ENCODE measurements at places on chromosomes 3 and 15.
A peak's percentile ranks its signal among the peaks of the same experiment; 100 is the strongest.

GRCh38 chr15:48590723-48591122 is 54.8 kb downstream of the FBN1 start:
- no peak for DNase-seq

GRCh38 chr3:37993460-37993819 is 2.9 kb downstream of the VILL start:
- no peak for DNase-seq

DNA sequence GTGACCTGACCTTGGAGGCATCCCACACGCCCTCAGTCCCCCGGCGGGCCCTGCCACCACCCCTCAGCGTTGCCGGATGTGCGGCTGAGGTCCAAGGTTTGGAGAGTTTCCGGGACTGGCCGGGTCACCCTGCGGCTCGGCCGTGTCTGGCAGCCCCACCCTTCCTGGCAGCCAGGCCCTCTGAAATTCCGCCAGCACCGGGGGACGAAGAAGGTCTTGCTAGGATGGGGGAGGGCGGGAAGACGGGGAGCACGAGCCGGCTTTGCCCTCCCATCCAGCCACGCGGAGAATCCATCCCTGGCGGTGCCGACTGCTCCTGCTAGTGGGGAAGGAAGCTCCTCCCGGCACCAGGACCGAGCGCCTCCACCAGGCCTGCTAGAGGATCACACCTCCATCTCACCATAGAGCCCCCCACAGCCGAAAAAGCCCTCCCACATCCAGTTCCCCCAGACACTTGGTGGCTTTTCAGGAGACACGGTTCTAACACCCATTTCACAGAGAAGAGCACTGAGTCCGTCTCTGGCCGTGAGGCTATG is 81.5 kb downstream of the CPN2 start:
- DNase-seq = peak; percentile 83

DNA sequence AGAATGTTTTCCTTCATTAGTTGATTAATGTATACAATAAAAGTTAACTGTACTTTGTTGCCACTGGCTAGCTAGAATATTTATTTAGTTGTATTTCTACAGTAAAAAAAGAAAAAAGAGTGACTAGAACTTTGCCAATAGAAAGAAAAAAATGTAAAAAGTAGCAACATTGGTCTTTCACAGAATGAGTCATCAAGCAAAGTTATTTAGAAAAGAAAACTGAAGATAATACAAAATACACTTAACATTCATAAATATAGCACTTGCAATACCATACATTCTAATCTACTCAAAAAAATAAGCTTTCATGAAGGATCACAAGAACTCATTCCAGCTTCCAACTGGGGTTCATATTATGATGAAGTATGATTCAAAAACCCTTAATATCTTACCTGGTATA is 83.4 kb downstream of the AQR start:
- no peak for DNase-seq

DNA sequence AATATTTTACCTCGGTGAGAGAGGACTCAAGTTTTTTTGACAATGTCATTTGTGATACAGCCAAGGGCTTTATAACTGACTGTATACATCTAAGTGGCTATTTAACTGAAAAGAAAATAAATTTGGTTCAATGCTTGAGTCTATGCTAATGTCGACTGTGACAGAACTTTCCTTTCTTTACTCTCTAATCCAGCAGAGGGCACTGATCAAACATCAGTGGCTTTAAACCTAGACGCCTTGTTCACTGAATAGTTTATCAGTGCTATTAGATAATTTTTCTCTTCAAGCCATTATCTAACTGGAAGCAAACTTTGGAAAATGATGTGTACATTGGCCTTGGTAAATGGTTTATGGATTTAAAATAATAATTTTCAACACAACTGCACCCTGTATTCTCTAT is 285.1 kb downstream of the CHL1 start:
- no peak for DNase-seq

GRCh38 chr15:59400103-59400813 is 27.6 kb upstream of the MYO1E start:
- no peak for DNase-seq

GRCh38 chr3:40340541-40341170 is 31.1 kb downstream of the EIF1B start:
- DNase-seq = no peak

GRCh38 chr3:141992512-141992911 is 116.1 kb downstream of the ATP1B3 start:
- no peak for DNase-seq

DNA sequence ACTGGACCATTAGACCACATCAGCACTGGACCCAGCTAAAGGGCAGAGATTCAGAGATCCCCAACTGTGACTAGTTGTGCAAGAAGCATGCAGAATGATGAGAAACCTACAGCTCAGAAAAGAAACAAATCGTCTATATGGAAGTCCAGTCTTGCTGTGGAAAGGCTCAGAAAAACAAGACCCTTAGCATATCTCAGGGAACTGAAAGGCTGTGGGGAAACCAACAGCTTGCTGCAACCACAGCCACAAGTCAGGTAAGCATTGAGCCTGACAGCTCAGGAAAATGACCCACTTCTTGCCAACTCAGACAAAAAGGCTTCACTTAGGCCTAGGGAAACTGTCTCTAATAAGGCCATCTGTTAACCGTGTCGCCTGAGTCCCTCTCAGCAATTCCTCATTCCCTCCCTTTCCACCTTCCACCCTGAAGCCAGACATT is 145.6 kb downstream of the LSAMP start:
- no peak for DNase-seq

GRCh38 chr3:15860014-15860934 is 62.5 kb upstream of the ANKRD28 start:
- peak; percentile 59 for DNase-seq

DNA sequence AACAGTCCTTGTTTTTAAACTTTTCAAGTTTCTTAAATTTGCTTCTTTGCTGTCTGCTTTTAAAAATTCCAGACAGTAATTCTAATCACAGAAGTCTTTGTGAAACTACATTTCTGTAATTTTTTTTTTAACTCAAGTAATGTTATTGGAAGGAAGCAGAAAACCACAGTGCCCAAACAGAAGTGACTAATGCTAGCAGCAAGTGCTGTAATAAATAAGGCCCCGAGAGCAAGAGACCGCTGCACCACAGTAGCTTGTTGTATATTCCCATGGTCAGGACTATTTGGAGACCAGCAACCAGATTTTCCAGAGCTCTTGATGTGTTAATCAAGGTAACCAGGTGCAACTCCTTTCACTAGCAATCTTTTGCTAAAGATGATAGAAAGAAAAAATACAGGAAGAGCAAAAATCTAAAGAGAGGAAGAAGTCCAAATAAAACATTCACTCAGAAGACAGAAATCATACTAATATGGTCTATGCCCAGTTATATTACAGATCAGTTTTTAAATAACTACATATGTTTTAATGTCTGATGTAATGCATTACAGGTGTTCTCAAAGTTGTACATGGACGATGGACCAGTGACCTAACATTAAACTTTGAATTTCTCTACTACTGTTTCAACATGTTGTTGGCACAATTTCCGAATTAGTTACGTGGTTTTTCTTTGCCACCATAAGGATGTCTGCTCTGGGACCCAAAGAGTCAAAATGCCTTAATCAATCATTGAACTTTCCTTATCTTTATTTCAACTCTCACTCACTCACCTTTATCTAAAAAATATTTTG is 36.4 kb downstream of the WWTR1 start:
- no peak for DNase-seq

DNA sequence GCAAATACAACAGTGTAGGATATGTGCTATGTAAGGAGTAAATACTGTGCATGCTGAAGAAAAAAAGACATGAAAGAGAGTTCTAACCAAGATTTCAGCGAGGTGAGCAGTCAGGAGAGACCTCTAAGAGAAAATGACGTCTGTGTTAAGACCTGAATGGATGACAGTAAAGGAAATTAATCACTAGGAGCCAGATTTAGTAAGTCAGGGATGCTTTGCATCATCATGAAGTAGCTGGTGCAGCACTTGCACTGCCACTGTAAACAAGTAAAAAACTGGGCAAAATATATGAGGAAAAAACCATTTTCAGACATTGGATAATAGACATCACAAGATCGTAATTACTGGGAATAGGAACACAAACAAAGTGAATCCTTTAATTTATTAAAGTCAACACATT is 32.6 kb downstream of the RTP4 start:
- no peak for DNase-seq

GRCh38 chr3:87053553-87053952 is 62.6 kb upstream of the VGLL3 start:
- no peak for DNase-seq

GRCh38 chr3:187972454-187972853 is 181.5 kb upstream of the LPP start:
- no peak for DNase-seq

- DNase-seq = no peak
Measured at GRCh38 chr3:133750259-133750656, 4.1 kb downstream of the TF start.

GRCh38 chr15:101795455-101795854 is 7.9 kb upstream of the OR4F6 start:
- no peak for DNase-seq

- DNase-seq = no peak
Measured at GRCh38 chr3:155560594-155560993, 184.3 kb downstream of the PLCH1 start.

DNA sequence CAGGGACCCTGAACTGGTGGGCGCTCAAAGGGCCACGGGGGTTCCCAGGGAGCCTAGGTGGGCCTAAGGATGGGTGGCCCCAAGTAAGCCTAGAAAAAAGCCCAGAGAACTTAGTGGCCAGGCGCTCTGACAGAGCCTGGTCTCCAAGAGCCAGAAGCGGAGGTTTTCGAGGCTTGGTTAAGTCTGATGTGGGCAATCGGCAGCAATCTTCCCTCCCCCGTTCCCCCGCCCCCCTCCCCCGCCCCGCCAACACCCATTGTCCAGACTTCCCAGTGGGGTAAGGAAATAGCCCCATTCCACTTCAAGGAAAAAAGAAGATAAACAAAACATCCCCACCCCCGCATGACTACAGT is 6.7 kb downstream of the EOMES start:
- no peak for DNase-seq

DNA sequence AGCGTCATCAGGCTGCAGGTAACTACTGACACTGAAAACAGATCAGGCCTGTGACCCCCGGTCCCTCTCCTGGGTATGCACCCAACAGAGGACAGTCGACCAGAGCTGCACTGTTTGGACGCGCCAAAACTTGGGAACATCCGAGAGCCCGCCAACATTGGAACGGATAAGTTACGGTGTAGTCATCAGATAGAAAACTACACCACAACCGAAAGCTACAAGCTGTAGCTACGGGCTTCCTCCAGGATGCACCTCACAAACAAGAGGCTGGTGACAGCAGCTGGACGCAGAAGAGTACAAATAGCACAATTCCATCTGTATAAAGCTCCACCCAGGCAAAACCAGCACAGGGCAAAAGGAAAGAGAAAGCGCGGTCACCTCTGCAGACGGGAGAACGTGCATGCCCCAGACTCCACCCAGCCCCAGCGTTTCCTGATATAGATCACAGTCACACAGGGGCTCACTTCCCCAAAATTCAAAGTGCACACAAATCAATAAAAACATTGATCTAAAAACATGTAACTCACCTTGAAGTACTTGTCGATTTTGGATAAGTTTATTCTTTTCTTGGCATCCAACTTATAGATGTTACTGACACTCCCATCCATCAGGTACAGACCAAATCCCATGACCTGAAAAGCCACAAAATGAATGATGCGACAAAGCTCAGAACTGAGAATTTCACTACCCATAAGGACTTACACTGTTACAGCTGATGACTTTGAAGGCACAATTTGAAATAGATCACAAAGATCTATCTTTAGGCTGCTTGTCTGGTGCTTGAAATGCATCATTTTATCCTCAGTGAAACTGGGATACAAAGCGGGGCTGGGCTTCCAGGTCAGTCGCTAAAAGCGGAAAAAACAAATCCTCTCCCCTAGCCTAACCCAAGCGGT is 43.3 kb downstream of the CYFIP1 start:
- DNase-seq = no peak

DNA sequence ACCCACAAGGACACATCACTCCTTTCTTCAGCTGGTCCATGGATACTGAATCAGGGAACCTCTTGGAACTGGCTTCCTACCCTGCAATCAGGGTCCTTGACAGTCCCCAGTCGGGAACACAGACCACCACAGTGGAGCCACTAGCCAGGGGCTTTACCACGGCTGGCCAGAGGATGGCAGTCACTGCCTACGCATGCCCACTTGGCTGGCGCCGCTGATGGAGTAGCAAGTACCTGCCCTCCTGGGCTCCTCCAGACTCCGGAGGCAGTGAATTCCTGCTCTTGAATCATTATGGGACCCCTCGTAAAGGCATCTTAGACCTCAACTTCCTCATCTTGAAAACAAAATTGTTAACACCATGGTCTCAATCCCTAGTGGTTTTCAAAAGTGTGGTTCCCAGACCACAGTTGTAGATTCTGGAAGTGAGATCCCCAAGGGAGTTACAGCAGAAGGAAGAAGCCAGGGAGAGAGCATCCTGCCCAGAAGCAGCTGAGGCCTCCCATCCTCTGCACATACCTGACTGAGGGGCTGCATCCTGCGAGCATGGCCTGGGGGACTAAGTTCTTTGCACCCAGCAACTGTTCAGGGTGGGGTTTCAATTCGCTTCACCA is 9.1 kb upstream of the SKIC8 start:
- peak; percentile 26 for DNase-seq

- DNase-seq = no peak
Measured at GRCh38 chr15:51759557-51760070, 8.2 kb downstream of the TMOD2 start.

DNA sequence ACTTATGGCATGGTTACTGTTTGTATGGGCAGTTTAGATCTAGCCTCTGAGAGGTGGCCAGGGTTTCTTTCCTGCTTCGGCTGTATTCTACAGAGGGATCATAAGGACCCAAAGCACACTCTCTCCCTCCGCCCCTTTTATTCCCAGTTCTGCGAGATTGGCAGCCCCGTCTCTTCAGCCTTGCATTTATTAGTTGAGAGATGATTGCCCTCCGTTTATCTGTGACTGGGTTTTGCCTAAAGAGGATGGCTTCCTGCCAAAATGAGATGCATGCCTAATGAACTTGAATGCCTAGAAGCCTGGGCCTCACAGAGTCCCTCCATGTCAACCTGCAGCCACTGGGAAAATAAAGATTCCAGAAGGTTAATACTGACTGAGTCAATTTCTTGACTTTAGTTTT is 97.1 kb upstream of the CHL1 start:
- no peak for DNase-seq

DNA sequence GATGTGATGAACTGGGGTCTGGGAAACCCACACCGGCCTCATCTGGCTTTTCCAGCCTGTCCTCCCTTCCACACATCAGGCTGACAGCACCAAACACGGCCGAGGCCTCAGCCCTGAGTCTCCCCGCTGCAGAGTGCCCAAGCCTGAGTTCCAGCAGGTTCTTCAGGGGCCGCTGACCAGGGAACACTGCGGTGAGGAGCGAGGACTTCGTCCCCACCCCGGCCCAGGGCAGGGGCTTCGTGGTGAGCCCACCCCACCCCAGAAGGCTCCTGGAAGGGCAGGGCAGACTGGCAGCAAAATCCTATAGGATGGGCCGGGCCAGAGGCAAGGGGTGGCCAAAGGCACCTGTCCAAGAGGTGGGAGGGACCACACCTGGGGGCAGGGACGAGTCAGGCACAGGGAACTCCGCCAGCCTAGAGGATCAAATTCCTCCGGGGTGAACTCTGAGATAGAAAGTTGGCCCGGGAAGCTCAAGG is at the start of gene SLC51A:
Gene SLC51A, plus strand, starts transcription at position 446 of the 476 bp plus-strand sequence. CDS start 179 bp downstream, outside the sequence.
- no peak for DNase-seq

- DNase-seq = no peak
Measured at GRCh38 chr3:10371167-10371566, 50.3 kb upstream of the SEC13 start.

GRCh38 chr3:37992271-37993066 is 1.9 kb downstream of the VILL start:
- DNase-seq = no peak

Measured in breast epithelium (tissue), 4 donors.